Activated CD4-positive, CD25-positive, alpha-beta regulatory T cell treated with anti-CD3 and anti-CD28 coated beads, Interleukin-2, amount 50 U/mL, for 24 hours (primary cell): ENCODE measurements at places on chromosomes 7 and 10.

DNA sequence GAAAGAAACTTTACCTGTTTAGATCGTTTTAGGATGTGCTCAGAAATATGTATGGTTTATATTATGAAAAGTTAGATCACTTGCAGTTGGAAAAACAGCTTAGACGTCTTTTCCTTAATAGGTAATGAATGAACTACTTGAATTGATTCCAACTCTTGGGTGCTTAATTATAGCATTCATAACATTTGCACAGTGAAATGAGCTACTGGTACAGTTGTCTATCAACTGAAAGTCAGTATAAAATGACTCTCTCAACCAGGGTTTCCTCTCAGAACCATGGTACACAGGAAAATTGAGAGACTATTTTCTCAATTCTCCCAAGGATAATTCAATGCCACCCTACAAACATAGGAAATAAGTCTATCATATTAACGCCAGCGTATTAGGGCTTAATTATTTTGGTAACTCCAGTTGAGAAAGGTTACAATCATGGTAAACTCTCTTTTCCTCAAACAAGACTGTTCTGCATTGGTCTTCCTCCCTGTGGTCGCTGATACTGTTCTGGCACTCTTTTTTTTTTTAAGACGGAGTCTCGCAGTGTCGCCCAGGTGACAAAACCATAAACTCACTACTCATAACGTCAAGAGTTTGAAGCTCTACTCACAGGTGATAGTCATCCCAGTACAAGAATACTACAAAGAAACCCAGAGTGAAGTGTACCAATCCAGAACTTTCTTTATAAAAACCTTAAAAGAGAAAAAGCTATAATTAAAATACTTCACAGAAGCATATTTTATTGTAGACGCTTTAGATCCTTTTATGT lies 2.0 kb downstream of the ANLN start:
- peak; percentile 35 for ATAC-seq

GRCh38 chr10:101097881-101098280 lies 33.2 kb upstream of the TLX1 start:
- ATAC-seq, result no peak

GRCh38 chr10:123241391-123242141 lies 87.4 kb downstream of the BUB3 start:
- ATAC-seq, result peak; percentile 93

DNA sequence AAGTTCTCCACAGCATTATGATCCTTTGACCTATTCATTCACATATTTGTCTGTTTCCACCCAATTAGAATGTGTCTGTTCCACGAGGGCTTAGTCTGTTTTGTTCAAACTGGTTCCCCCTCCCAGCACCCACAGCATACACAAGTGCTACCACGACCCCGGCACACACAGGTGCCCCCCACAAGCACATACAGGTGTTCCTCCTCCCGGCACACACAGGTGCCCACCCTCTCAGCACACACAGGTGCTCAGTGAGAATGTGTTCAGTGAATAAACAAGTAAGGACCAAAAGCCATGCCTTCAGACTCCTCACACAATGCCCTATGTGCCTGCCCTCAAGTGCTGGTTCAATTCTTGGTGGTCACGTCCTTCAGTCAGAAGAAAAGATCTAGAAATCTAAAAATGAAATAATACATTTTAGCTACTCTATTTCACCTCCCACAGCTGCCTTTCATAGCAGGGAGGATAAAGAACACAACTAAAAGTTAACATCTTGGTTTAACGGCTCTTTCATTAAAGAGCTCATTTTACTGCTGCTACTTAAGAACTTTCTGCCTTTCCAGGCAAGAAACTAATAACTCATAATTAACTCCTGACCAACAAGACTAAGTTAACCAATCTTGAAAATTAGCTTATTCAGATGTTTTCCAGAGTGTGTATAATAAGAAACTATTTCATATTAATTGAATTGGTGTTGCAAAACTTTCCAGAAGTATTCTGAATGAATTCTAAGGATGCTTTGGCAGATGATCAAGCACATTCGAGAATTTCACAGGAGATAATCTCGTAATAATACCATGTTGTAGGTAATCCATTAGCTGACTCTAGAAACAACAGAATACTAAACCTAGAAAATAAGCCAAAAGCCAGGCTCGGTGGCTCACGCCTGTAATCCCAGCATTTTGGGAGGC lies 2.3 kb downstream of the DNMBP start:
- no peak for ATAC-seq

- peak; percentile 51 for ATAC-seq
Measured at GRCh38 chr10:101291331-101292193, 62.3 kb upstream of the LBX1 start.

- ATAC-seq, result no peak
Measured at GRCh38 chr7:5470816-5471215, 47.2 kb upstream of the TNRC18 start.

DNA sequence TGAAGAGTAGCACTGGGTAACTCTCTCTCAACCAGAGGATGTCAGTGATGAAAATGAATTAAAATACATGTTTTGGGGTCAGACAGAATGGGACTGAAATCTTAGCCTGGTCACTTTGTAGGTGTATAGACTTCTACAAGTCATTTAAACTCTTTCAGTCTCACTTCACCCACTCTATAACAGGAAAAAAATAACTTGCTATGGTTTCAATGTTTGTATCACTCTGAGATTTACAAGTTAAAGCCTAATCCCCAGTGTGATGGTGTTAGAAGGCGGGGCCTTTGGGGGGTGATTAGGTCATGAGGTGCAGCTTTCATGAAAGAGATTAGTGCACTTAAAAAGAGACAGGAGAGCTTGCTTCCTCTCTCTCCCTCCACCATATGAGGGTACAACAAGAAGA lies 134.8 kb downstream of the INHBA start:
- ATAC-seq, result no peak

DNA sequence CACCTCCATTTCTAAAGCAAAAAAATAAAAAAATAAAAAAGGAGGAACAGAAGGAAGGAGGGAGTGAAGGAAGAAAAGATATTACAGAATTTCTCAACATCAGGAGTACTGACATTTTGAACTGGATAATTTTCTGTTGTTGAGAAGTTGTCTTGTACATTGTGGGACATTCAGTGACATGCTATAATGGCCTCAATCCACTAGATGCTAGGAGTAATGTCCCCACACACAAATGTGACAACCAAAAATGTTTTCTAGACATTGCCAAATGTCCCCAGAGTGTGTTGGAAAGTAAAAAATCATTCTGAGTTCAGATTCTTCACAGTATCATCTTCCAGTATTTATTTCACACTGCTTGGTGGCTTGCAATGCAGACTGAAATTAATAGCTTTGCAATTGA lies 6.5 kb downstream of the ZNF438 start:
- no peak for ATAC-seq

DNA sequence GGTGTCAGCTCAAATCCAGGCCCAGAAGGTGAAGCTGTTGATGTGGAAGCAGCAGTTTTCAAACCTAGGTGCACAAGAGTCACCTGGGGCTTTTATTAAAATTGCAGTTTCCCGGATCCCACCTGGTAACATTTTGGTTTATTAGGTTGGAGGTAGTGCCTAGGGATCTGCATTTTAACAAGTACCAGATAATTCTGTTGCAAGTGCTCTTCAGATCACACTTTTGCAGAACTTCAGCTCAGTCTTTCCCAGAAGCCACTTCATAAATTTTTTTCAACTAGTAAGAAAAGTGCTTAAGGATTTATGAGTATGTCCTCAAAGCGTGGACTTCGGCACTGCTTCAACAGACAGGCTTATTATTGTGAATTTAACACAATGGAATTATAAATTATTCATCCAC lies 213.8 kb downstream of the ADRA2A start:
- no peak for ATAC-seq

DNA sequence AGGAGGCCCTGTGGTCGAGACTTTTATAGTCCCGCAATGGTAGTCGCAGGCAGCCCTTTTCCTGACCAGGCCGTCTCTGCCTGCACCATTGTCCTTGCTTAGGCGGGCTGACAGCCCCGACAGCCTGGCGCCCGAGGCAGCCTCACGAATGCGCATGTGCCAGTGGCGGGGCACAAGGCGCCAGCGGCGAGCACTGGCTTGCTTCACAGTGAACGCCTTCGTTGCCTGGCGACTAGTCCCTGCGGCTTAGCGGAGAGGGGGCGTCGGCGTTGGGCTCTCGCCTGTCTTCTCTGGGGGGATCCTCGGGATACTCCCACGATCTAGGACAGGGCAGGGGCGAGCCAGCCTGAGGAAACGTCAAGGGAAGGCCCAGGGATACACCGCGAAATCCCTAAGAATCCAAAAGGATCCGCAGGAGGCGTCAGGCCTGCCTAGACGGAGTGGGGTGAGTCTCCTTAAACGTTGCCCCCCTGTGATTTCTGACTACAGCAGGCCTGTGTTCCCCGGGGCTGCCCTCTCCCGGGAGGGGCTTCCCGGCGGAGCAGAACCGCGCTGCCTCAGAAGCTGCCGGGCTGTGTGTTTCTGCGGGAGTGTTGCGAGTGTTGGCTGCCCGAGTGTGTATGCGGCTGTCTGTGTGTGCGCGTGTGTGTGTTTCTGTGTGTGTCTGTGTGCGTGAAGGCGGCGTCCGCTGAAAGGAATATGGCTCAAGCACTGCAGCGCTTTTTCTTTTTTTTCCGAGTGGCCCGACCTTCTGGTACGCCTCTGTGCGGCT lies 20.5 kb upstream of the ZNF273 start:
- peak; percentile 46 for ATAC-seq

- no peak for ATAC-seq
Measured at GRCh38 chr7:84291756-84292155, 97.2 kb upstream of the SEMA3A start.

DNA sequence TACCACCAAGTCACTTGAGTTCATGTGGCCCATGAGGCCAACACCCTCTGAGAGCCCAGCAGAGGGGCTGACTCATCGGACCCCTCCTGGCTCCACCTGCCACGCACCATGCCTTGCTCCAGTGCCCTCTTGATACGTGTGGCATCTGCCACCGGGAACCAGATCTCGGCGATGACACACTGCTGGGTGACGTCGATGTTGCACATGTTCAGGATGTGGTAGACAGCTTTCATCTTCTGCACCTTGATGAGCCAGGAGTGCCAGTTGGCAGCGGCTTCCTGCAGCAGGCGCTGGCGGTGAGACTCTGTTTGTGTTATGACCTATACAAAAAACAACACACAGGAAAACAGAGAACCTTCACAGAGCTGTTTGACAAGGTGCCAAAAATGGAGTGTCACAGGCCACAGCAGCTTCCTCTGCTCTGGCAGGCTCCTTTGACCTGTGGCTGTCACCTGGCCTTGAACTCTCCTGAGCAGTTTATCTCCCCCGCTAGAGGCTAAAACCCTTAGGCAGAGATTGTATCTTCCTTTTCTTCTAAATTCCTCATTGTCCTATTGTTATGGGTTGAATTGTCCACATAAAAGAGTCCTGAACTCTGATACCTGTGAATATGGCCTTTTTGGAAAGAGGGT lies 45.2 kb upstream of the TMEM213 start:
- ATAC-seq, result peak; percentile 95

- ATAC-seq, result no peak
Measured at GRCh38 chr10:97916586-97916985, 66.9 kb downstream of the GOLGA7B start.

- no peak for ATAC-seq
Measured at GRCh38 chr7:16136896-16137295, 284.4 kb downstream of the CRPPA start.

DNA sequence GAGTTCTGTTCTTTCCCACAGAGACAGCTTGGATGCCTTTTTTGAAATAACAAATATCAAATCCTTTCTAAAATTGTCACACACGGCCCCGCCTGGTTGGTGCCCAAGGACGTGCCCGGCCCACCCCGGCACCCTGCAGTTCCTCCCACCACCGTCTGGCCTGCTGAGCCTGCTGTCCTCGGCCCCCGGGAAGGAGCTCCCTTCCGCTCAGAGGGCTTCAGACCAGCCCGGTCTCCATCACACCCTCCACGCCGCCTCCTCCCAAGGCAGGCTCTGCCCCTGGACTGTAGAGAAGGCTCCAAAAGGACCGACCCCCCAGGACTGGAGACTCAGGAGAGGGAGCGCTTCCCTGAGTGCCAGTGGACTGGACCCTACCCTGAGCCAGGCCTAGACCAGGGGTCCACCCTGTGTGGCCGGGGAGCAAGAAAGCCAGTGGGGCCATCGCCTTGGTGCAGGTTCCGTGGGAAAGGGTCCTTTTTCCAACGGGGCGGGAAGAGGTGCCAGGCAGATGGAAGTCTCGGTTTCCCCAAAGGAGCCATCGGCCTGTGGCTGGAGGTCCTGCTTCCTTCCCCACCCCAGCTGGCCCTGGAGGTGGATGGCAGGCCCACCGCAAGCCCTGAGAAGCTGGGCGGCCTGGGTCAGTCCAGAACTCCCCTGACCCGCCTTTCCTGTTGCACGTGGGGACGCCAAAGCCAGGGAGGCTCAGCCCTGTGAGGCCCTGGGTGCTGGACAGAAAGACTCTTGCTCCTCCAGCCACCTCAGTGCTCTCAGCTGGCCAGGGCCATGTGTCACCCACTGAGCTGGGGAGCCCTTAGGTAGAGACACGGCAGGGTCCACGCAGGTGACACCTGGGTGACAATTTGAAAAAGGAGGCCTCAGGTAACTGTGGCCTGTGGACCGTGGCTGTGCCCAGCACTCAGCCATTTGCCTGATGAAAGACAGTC lies 69.8 kb downstream of the PWWP2B start:
- no peak for ATAC-seq

- ATAC-seq, result no peak
Measured at GRCh38 chr10:17427666-17428350, 26.6 kb downstream of the ST8SIA6 start.

- no peak for ATAC-seq
Measured at GRCh38 chr10:46524472-46525176, 31.8 kb downstream of the GPRIN2 start.

GRCh38 chr10:113518415-113518814 lies 34.4 kb upstream of the HABP2 start:
- no peak for ATAC-seq
